ENCODE measurements at places on chromosomes 7 and 10.

- no peak for DNase-seq
These were observed 30.0 kb downstream of the STK17A start for GRCh38 chr7:43612599-43613589.

DNA sequence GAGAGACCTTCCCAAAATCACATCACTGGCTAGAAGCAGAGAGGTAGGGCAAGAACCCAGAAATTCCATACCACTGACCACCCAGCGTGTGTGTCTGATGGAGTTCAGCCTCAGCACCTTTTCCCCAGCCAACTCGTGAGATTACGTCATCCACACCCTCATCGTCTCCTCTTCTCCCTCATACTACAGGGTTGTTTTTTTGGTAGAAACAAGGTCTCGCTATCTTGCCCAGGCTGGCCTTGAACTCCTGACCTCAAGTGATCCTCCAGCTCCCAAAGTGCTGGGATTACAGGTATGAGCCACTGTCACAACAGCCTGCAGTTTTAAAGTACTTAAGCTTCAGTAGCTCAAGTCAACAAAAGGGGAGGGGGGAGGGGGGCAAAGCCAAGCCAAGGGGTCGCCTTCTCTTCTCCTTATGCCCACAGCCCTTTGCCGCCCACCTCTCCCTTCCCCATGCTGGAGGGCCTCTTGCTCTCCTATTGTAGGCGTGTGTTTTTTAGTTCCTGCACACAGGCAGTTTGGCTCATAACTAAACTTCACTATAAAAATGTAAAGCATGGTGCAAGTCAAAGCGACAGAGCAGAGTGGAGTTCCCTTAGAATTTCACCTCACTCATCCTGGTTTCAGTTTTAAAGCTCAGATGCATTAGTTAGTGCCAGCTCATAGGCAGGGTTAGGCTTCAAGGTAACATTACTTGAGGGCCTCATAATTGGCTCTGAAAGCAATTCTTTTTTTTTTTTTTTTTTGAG, 5.2 kb upstream of the PRDX3 start:
- DNase-seq, result no peak

DNA sequence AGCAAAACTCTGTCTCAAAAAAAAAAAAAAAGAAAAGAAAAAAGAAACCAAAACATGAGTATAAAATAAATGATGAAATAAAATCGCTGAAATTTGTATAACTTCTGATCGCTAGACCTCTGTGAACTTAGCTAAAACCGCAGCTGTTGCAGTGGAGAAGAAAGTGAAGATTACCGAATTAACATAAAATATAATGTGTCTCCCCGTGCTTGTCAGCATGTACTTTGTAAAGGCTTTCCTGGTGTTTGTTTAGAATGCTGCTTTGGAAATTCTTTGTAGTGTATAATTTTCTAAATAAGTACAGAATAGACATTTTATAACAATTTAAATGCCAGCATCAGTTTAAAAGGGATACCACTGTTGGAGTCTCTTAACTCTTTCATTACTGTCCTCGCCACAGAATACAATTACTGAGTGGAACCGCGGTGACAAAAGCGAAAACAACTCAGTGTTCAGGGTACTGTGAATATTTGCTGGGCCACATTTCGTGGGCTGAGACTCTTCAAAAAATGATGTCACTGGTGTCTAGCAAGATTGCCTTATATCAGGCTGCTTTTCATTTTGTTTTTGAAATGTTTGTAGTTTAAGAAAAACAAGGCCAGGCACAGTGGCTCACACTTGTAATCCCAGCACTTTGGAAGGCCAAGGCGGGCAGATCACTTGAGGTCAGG, 167.7 kb downstream of the NSUN6 start:
- no peak for DNase-seq

DNA sequence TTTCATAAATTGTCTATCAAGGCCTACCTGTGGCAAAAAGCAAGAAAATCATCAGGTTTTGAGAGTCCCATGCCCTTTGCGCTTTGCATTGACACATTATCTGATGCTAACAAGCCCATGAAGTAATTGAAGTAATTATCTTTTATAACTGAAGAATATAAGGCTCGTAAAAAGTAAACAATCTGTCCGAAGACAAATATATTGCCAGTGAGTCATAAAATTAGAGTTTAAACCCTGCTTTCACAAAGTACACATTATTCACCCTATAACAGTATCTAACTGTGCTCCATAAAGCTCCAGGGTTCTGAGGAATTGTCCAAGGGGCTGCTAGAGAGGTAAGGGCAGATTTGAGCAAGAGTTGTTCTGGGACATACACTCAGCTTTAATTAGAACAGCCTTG, 102.3 kb upstream of the PPP1R3A start:
- DNase-seq, result no peak

DNA sequence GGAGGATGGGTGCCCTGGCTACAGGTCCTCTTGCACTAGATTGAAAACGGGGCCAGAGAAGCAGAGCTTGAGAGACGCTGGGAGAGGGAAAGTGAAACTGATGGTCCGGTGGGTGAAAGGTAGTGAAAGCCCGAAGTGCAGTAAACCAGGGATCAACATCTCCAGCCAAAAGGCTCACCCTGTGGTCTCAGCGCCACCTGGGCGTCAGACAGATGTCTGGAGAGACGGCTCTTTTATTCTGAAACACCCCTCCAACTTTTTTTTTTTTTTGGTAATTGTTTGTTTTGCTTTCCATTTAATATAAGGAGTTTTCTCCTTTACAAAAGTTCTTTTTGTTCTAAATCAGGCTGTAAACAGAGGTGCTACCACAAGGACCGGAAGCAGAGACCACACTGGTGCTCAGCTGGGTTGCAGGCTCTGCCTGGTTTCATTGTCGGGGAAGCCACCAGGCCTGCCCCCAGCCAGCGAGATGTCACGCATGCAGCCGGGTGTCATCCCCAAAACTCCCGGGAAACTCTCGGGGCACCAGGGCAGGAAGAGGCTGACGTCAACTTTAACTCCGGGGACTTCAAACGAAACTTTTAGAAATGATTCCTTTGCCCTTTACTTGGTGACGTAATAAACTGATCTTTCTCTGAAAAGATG, 11.2 kb downstream of the IL2RA start:
- peak; percentile 92 for DNase-seq

GRCh38 chr10:69952821-69953221, 99.8 kb upstream of the MACROH2A2 start:
- no peak for DNase-seq

DNA sequence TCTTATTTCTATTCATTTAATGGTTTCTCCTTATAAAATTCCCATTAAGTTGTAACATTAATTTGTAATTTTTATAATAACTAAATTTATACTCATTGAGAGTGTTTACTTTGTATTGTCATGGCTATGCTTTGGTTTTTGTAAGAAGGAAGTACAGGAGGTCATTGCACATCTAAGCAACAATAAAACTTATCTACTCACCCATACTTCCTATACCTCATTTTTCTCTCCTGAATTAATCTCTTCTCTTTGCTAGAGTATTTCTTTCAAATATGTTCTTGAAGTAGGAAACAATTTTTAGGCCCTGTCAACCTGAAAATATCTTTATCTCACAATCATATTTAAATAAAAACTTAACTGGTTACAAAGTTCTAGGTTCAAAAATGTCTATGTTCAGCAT, 95.4 kb upstream of the WDR11 start:
- DNase-seq, result no peak

- no peak for DNase-seq
These were observed 58.7 kb upstream of the TFEC start for GRCh38 chr7:116089293-116089692.

DNA sequence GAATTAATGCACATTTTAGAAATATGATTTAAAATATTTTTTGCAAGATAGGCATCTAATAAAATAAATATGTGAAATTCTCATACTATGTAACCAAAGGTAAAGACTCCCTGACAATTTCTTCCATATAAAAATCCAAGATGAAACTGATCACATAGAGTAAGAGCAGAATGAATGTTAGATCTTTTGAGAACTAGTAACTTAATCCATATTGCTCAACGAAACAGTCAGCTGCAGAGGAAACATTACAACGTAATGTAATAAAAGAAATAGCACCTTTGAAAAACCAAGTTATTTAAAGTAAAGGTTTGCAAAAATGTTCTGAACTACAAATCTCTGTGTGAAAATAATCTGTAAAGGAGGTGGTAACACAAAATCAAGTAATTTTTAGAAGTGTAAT, 28.8 kb downstream of the HACD1 start:
- no peak for DNase-seq
